ENCODE measurements at places on chromosomes 2 and 18.

- DNase-seq, result peak; percentile 78
These were observed 44.1 kb upstream of the CYRIA start for GRCh38 chr2:16709769-16710168.

GRCh38 chr2:211093743-211094303 is 537.4 kb downstream of the CPS1 start:
- no peak for DNase-seq

GRCh38 chr2:154978710-154979109 is 280.2 kb downstream of the KCNJ3 start:
- DNase-seq, result peak; percentile 9

- DNase-seq, result no peak
These were observed 8.8 kb upstream of the TTLL4 start for GRCh38 chr2:218701806-218702205.

GRCh38 chr2:166057370-166058164 is 70.3 kb downstream of the SCN1A start:
- peak; percentile 70 for DNase-seq

DNA sequence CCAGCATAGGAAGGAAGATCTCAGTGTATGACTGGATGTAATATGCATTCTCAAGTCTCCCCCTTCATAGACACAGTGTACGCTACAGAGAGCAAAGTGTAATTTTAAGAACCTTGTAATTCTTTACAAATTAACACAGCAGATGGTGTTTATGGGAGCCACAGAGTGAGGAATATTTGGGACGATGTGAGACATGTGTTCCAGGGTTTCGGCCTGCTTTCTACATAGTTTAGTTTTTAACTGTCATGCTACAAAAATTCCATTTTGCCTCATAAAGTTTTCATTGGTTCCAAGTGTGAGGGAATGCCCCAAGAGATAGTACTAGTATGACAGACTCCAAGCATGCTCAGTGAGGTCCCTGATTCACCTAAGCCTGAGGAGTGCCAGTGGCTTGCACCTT is 76.2 kb upstream of the LRRTM1 start:
- DNase-seq, result no peak

DNA sequence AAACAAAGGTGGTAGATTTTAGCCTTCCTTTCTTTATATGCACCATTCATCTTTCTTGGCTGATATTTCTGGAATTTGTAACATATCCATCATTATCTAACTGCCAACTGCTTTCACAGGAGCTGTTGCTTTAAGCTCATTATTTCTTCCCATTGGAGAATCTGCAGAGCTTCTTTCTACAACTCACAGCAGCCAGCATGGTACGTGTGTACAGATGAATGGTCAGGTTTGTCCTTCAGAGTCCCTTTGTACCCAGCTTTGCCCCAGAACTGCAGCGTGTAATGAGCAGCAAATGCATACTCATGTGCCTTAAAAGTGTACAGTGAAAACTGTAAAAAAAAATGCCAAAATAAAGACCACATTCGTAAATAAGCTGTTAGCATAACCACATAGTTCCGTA is 260.9 kb downstream of the FIGN start:
- DNase-seq, result no peak

DNA sequence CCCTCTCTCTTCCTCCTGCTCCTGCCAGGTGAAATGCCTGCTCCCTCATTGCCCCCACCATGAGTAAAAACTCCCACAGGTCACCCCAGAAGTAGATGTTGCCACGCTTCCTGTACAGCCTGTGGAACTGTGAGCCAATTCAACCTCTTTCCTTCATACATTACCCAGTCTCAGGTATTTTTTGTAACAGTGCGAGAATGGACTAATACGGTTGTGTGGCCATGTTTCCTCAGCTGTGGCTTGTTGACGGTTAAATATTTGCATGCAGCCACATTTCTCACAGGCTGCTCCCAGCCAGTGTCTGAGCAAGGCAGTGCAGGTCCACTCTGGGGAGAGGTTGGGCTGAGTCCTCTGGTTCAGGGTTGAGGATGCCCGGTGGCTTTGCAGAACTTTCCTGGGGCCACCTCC is 27.8 kb upstream of the COPS8 start:
- DNase-seq, result no peak

- DNase-seq, result no peak
These were observed 100.7 kb downstream of the MYT1L start for GRCh38 chr2:2230433-2230817.

- no peak for DNase-seq
These were observed 84.1 kb downstream of the HS6ST1 start for GRCh38 chr2:128234613-128235012.

GRCh38 chr2:213171147-213171546 is 19.7 kb upstream of the IKZF2 start:
- no peak for DNase-seq

GRCh38 chr2:108536133-108536780 is 2.0 kb downstream of the LIMS1 start:
- DNase-seq, result peak; percentile 12

GRCh38 chr2:172893671-172894070 is 158.0 kb downstream of the RAPGEF4 start:
- no peak for DNase-seq

- DNase-seq, result no peak
These were observed 152.8 kb upstream of the COPS8 start for GRCh38 chr2:236932831-236933361.

DNA sequence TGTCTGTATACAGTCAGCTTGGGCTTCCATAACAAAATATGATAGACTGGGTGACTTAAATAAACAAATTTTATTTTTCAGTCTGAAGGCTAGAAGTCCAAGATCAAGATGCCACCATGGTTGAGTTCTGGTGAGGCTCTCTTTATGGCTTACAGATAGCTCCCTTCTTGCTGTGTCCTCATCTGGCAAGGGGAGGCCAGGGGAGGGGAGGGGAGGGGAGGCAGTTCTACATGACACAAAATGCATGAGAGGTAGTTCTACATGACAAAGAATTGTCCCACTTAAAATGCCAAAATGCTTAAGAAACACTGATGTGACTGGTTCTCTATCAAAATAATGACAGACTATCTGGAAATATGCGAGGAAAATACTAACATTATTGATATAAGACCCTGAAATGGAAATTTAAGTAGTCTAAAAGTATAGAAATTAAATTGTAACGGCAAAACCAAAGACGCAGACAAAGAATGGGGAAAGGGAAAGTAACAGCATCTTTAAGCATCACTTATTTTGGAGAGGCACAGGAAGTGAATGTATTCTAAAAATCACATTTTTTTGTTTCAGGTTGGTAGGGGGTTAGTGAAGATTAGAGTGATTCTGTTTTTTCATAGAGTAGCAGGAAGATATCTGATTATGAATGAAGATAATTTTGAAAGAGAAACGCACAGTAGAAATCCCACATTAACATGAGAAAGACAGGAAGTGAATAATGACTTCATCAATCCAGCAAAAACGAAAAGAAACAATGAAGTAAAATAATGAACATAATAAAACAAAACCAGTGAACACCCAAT is 131.4 kb downstream of the STRN start:
- no peak for DNase-seq

- DNase-seq, result no peak
These were observed 103.6 kb upstream of the CELF4 start for GRCh38 chr18:37668971-37669747.

DNA sequence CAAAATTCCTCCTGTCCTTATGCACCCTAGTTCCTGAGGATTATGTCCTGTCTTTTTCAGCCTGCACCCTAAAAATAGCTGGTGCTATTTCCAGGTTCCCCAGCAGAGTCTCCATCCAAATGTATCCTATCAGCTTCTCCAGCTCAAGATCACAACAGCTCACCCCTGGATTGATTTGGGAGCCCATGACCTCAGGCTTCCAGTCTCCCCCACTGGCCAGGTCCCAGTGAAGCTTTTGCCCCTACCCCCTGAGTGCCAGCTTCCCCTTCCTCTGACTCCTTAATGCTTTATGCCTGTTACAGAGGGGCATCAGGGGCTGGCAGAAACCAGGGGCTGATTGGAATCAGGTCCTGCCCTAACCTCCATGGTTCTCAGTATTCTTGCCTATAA is 76.9 kb upstream of the DAPL1 start:
- DNase-seq, result no peak

- DNase-seq, result no peak
These were observed 28.6 kb downstream of the DNMT3A start for GRCh38 chr2:25312958-25313710.

- DNase-seq, result no peak
These were observed 111.7 kb upstream of the SCN1A start for GRCh38 chr2:166239548-166239947.

DNA sequence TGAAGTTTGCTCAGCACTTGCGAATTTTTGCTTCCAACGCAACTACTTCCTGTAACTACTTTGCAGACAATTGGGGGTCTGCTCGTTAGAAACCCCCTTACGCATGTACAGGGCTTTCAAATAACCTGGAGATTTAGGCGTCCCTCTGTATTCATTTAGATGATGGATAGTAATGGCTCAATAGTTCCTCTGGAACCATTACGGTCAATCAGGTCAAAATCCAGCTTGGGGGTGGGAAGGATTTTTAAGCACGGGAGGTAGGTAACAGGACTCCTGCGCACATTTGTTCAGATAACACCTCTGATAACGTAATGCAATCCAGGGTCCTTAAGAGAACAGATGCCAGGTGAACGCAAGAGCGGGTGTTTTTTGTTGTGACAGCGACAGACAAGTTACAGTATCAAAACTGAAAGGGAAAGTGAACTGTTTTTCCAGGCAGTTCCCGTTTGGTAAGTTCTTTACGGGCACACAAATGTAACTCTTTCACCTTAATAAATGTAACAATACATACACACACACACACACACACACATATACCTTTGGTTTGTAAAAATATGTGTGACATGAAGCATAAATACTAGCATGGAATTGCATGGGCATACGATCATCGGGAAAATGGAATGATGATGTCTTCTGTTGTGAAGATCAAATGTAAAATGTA is 3.8 kb upstream of the OSR1 start:
- no peak for DNase-seq

- DNase-seq, result no peak
These were observed 3.4 kb upstream of the TEX51 start for GRCh38 chr2:126895336-126895735.

DNA sequence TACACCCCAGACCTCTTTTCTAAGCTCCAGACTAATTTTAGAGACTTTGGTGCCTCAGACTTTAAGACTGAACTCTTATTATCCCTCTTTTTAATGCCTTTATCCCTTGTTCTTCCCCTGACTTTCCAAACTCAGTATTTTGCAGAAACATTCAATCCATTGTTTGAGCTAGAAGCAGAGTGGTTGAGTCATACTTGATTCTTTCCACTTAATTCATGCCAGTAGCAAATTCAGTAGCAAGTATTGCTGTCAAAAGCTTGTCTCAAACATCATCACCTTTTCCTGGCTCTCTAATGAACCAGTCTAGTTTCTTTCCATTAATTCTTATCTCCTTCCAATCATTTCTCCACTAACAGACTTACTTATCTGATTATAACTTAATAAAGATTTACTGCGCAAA is 699.7 kb upstream of the ZNF804A start:
- DNase-seq, result no peak

DNA sequence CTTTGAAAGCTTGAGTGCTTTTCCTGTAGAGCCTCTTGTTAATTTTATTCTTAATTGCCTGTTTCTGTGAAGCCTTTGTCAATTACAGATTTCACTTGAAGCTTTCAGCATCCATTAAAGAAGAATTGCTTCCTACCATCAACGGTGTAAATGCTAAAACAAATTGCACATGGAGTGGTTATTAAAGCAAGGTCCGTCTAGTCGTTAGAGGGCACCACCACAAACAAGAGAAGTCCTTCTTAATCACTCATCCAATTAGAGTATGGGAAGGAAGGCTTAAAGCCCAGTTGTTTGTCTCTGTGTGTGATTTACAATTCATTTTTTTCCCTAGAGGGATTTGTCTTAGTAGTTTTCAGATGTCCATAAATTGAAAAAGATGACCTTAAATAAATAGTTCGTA is 1.6 kb downstream of the KCNJ3 start:
- DNase-seq, result no peak

- peak; percentile 26 for DNase-seq
These were observed 53.3 kb downstream of the ZNF236 start for GRCh38 chr18:76875390-76876325.

- peak; percentile 18 for DNase-seq
These were observed 593.3 kb upstream of the FANCL start for GRCh38 chr2:58834404-58834803.

DNA sequence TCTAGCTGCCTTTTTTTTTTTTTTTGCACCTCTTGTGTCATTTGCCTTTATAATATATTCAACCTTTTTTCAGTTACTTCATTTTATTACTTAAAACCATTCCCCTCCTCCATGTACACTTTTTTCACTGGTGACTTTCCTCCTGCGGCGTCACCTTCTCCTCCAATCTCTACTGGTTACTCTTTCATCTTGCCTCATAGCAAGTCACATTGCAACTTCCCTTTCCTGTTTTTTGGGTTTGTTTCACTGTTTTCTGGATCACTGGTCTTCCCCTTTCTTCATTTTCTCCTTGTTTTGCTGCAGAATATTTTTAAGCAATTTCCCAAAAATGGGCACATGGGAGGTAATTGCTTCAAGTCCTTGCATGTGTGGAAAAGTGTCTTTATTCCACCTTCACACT is 37.7 kb upstream of the GPR155 start:
- DNase-seq, result peak; percentile 75

DNA sequence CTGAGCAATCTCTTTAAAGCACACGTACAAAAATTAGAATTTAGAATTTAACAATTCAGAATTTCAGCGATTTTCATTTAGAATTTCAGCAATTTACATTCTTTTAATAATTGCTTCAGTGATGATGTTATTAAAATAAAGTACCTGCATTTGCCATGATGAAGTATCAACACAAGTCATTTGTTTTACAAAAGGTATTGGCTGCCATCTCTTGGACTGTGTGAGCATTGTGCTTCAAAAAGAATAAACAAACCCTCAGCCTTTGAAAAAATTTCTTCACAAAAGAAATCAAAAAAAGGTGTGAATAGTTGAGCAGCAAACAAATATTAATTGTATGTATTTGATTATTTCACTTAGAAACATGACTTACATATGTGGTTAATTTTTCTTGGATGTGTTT is 27.1 kb upstream of the ZC3H15 start:
- DNase-seq, result no peak

DNA sequence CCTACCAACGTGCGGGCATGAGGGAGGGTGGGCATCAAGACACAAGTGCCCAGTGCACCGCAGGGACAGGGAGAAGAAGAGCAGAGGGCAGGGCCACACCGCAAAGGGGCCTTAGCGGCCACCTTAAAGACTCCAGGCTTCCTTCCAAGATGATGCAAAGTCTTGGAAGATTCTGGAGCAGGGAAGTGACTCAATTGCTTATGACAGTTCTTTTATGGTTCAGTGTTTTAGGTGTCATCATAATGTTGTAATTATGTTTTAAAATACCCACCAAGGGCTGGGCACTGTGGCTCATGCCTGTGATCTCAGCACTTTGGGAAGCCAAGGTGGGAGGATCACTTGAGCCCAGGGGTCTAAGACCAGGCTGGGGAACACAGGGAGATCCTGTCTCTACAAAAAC is 44.5 kb upstream of the SEMA4C start:
- no peak for DNase-seq
